Stimulated activated CD8-positive, alpha-beta memory T cell treated with anti-CD3 and anti-CD28 coated beads, Interleukin-4, amount 100 ng/mL, for 1 hour (primary cell): ENCODE measurements at places on chromosomes 5 and 9.

GRCh38 chr5:110751902-110752762 is 13.3 kb downstream of the SLC25A46 start:
- no peak for DNase-seq

- no peak for DNase-seq
Observed at GRCh38 chr9:22337261-22337660, 109.4 kb upstream of the DMRTA1 start.

GRCh38 chr9:137235424-137236237 is 4.9 kb downstream of the SLC34A3 start:
- no peak for DNase-seq

DNA sequence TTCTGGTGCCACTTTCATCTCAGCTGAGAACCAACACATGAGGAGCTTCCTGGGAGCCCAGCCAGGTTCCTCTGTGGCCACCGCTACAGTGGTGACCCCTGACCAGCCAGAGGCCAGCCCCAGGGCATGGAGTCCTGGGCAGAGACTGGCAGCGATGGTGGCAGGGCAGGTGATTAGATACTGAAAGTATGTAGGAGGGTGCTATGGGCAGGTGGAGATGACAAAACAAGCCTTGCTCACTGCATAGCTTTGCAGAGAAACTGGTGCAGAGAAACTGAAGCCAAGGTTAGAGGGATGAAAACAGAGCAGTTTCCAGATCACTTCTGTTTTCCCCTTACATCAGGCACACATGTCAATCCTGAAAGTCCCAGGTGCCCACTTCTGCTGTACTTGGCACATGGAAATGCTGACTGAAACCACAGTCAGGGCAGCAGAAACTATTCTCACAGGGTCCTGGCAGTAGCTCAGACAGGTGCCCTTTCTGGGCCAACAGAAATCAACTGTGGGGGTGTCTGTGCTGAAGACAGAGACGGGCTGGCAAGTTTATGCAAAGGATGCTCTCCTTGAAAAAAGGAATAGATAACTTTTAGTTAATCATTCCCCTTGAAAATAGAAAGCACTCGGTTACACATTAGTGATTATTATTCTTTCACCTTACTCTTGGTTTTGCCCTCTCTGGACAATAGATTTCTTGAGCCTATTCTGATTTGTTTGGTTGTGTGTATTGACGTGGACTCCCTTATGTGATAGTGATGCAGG is 90.3 kb downstream of the ANKRD55 start:
- DNase-seq, result no peak

GRCh38 chr5:96302174-96302738 is 130.8 kb downstream of the PCSK1 start:
- DNase-seq, result no peak

DNA sequence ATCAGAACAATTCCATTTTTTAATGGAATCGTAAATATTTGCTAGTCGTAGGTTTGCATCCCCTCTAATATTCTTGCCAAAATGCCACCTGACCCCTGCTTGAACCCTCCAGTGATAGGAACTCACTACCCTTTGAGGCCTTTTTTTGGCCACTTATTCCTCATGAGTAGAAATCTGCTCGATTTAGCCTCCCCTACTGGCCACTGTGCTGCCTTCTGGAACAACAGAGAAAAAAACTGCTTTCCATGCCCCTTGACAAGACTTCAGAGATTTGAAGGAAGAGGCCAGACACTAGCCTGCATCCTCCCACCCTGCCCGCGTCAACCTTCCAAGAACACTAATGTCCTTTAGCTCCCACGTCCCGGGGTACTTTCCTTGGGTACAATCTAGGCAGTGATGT is 4.1 kb downstream of the CCDC69 start:
- DNase-seq, result no peak

DNA sequence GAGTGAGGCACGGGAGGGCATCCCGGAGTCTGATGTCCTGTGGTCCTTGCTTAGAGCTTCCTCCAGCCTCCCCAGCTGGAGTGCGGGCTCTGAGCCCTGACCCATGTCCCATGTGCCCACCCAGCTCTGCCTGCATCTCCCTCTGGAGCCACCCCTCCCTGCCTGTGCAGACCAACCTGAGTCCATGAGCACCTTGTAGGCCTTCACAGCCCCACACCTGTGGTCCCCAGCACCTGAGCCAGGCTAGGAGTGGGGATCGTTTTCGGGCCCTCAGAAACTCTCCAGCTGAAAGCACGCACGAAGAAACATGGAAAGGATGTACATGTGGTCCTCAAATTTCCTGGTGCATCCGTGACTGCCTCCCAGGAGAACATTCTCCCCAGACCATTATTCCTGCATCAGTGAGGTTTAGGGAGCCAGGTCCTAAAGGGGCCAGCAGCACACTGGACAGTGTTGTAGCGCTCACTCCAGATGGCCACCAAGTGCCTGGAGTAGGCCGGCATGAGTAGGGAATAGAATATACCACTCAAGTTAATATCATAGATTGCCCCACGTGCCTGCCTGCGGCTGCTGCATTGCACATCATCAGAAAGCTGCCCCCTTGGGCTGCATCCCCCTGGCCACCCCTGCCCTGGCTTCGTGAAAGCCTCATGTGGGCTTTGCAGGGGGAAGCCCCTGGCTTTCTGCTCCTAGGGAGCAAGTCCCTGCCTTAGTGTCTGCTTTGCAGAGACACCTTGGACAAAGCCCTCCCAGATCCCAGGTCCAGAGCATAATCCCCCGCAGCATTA is 80.6 kb downstream of the WNK2 start:
- no peak for DNase-seq

DNA sequence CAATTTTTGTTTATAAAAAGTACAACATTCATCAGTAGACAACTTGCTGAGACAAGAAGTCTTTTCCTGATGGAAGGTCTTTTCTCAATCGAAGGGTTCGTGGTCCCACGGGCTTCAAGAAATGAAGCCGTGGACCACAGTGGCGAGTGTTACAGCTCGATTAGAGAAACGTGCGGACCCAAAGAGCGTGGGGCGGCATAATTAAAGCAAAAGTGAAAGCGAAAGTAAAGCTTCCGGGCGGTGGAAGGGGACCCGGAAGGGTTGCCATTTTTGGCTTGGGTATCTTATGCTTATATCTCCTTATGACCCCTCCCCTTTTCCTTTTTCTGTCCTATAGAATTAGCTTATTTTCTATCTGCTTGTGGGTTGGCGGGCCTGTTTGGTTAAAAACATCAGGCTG is 2309.4 kb upstream of the ACO1 start:
- no peak for DNase-seq
